ENCODE measurements at places on chromosomes 3 and 15.

- peak; percentile 64 for DNase-seq
These were observed 56.4 kb downstream of the LSAMP start for GRCh38 chr3:116388867-116389385.

GRCh38 chr3:99315896-99316295 lies 322.5 kb upstream of the COL8A1 start:
- DNase-seq, result no peak

DNA sequence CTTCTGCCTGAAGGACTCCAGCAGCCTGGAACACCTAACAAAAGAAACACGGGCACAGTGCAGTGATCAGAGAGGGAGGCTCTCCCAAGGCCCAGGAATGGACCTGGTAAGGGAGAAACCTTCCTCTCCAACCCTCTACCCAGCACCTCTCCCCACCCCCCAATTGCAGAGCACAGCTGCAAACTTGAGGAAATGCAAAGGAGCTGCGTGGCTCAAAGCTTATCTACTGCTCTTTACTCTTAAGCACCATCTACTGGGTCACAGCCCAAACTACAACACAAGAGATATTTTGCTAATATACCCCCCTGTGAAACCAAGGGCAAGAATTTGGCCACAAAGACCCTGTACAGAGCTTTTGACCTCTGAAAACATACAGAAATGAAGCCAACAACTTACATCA lies 328.3 kb downstream of the OXSM start:
- no peak for DNase-seq

GRCh38 chr15:79872358-79873017 lies 24.3 kb downstream of the MTHFS start:
- DNase-seq, result no peak

GRCh38 chr15:62250186-62250585 lies 85.1 kb upstream of the C2CD4B start:
- no peak for DNase-seq

DNA sequence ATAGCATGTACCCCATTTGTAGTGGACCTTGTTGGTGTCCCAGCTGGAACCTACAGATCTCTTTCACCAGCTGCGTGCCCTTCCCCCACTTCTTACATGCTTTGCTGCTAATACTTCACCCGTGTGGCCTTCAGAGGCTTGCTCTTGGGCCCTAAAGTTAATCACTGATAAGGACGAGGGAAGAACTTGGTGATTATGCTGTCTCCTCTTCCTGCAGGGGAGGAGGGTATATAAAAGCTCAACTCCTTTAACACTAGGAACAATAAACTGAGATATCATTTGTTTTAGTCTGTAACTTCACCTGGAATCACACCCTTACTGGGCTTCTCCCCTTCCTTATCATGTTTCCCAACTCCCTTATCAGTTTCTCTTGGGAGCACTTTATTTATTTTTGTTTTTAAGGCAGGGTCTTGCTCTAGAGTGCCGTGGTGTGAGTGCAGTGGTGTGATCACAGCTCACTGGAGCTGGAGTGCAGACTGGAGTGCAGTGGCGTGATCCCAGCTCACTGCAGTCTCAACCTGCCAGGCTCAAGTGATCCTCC lies 43.2 kb upstream of the PIK3R4 start:
- DNase-seq, result no peak

GRCh38 chr3:150635076-150635475 lies 32.0 kb downstream of the SELENOT start:
- no peak for DNase-seq

DNA sequence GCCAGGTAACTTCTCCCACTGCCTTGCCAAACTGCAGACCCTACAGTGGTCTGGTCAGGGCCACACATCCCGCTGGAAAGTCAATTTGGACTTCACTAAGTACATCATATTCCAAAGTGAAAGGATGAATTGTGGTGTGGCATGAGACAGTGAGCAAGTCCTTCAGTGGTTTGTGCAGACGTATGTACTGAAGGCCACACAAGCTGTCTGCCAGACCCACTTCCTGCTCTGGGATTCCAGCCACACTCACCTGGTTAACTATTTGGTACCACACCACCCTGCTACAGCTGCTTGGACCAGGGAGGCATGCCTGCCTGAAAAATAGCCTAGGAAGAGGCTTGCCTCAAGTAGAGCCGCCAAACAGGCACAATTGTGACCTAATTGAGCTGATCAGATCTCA lies 94.1 kb upstream of the STRIT1 start:
- DNase-seq, result no peak

GRCh38 chr3:188633206-188633605 lies 479.2 kb downstream of the LPP start:
- DNase-seq, result no peak

GRCh38 chr3:11212299-11212608 lies 58.0 kb downstream of the HRH1 start:
- no peak for DNase-seq

- DNase-seq, result no peak
These were observed 27.5 kb downstream of the SMAD3 start for GRCh38 chr15:67092752-67093503.

- DNase-seq, result no peak
These were observed 1.8 kb upstream of the ZSCAN2 start for GRCh38 chr15:84598993-84599392.

GRCh38 chr3:18745472-18745871 lies 320.3 kb upstream of the SATB1 start:
- no peak for DNase-seq

Measured in NCI-H2081 (cell line).